ENCODE measurements at places on chromosomes 6 and 20.

DNA sequence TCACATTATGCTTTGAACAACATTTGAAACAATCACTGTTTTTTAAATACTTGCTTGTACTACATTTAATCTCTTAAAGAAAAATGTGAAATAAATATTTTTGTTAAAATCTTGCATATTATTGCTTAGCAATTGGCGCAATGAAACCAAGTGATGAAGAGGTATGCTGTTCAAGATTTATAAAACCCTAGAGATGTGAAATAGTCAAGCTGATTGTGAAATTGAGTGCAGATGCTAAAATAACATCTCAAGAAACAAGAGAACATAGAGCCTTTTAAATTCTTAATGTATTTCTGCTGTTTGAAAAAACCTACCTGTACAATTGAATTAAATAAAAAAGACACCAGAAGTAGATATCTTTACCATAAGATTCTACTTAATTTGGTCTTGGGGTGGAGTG is 179.2 kb upstream of the MCHR2 start:
- DNase-seq = no peak

- no peak for DNase-seq
These were observed 17.3 kb downstream of the TAF4 start for GRCh38 chr20:62048346-62048761.

DNA sequence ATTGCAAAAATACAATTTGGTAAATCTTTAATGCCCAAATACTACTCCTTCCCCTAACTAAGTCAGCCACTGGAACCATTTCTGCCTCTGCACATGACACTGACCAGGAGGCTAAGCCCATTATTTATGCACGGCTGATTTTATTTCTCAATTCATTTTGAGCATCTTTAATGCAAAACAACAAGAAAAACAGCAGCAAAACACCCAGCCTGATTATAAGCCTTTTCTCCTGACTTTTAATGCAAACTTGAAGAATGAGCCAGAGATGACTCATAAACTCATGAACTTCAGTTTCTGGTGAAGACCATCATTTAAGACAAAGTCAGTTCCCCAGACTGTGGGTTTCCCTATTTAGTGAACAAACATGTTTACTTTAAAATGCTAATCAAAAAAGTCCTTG is 51.6 kb downstream of the CYP24A1 start:
- no peak for DNase-seq

DNA sequence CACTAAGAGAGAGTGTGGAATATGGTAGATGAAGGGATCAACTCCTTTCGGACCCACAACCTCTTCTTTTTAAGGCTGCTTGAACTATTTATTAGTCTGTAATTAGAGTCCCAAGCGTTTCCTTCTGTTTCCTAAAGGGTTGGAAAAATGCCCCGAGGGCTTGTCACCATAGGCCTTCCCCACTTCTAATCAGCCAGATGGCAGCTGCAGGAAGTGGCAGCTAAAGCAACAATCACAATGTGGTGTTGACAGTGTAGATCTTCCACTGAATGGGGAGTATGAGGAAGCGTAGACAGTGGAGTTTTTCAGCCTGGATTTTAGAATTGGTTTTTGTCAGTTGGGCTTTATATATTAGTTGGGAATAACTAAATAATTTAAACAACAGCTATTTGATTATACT is 40.6 kb downstream of the SLC35D3 start:
- peak; percentile 85 for DNase-seq

GRCh38 chr20:39885975-39886649 is 802.9 kb downstream of the MAFB start:
- DNase-seq = peak; percentile 29

DNA sequence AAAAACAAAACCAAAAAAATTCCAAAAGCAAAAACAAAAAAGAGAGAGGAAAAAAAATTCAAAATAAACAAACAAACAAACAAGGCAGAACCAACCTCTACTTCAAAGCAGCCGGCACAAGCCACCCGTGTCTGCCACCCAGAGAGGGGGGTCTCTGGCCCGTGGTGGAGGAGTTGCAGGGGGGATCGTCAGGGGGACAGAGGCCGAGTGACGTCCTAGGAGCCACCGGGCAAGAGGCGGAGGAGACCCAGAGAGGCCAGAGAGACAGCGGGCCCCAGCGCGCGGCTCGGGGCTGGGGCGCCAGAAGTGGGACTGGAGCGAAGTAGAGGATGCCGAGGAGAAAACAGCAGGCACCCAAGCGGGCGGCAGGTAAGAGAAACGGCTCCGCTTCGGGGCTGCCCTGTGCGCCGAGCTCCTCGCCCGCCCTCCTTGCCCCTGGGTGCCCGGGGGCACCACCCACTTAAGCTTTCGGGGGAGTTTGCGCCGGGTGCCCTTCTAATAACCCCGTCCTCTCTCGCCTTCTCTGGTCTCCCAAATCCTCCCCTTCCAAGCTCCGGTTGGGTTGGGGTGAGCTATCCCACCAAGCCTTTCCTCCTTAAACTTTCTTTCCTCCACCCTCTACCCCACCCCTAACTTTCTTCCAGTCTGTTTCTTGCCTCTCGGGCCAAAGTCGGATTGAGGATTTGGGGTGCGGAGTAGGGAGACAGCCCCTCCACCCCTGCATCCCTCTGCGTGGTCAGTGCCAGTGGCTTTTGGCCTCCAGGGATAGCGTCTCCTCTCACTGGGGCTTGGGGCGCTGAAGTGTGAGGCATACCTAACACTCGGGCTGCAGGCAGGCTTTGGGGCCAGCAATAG is 1.0 kb downstream of the TSHZ2 start:
- peak; percentile 62 for DNase-seq

All from NCI-H1092 treated with DMSO at 0.1 percent for 48 hours (cell line).